Cardiac muscle cell (in vitro differentiated cells and primary cell): ENCODE measurements at places on chromosomes 16 and 17.

DNA sequence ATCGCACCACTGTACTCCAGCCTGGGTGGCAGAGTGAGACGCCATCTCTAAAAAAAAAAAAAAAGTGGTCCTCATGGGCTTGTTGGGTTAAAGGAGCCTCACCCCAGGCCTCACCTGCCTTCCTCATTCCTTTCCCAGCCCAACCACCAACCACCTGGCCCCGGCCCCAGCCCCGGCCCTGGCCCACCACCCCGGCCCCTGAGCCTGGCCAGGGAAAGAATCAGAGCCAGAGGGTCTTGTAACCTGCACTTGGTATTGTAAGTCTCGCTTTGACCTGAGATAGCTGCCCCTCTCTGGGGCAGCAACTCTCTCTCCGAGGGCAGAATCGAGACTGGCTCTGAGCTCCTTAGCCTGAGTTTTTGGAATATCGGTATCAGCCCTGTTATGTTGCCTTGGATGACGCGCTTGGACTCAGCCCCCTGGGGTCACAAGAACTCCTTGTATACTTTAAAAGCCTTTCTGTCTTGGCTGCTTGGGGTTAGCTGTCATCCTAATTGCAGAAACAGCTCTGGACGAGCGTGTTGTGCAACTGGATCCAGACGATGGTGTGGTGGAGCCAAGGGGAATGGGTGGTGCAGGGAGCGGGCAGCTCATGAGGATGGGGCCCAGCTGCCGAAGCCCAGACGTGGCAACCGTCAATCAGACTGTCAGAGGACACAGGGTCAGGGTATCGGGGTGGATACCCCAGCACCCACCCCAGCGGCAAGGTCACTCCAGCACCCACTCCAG lies 14.6 kb downstream of the SMTNL2 start:
- peak; percentile 94 for DNase-seq

GRCh38 chr17:7929158-7930023 lies at the start of gene KCNAB3:
KCNAB3 (minus strand) TSS chr17:7929856; CDS start chr17:7929435, 421 bp downstream.
- DNase-seq = peak; percentile 87

GRCh38 chr17:50059759-50060273 lies 3.9 kb downstream of the ITGA3 start:
- peak; percentile 48 for DNase-seq

GRCh38 chr16:86034421-86034919 lies 135.5 kb downstream of the IRF8 start:
- no peak for DNase-seq

- peak; percentile 21 for DNase-seq
These were observed 322.1 kb downstream of the MAP2K4 start for GRCh38 chr17:12342609-12343435.

DNA sequence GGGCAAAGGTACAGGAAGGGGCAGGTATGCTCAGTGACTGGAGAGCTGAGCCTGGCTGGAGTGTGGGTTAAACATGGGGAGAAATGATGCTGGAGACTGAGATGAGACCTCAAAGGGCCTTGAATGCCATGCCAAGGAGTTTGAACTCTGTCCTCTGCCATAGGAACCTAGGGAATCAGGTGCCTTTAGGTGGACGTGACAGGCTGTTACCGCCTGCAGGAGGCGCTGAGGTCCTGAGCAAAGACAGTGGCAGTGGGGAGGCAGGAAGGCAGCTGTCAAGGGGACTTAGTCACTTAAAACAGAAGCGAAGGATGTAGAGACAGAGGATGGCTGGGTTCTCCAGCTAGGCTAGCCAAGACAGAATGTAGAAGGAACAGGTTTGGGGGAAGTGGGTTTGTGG lies 9.1 kb downstream of the PSMB3 start:
- DNase-seq = peak; percentile 36

DNA sequence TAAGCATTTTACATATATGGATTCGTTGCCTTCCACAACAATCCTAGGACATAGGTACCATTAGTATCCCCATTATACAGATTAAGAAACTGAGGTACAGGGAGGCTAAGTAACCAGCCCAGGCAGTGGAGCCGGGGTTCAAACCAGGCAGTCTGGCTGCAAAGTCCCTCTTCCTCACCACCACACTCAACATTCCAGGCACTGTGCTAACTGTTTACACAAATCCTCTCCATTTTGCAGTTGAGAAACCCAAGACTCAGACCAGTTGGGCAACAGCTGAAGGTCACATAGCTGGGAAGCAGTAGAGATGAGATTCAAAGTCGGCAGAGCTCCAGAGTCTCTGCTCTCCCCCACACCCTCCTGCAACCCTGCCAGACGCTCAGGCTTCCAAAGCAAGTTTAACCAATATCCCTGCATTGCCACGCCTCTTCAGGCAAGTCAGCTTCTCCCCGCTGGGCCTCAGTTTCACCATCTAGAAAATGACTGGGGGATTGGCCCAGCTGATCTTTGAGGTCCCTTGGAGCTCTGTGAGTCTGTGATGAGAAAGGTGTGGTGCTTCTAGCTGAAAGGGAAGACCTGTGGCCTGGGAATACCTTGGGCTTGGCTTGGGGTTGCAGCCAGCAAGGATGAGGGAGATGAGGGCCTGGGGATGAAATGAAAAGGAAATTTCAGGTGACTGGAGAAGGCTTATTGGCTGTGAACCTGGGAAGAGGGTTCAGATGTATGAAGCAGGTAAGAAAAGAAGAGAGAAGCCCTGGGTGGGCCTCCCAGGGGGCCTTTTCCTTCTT lies 14.0 kb downstream of the CCR7 start:
- DNase-seq = no peak

GRCh38 chr17:80361495-80362220 lies 53.3 kb upstream of the ENDOV start:
- peak; percentile 35 for DNase-seq

DNA sequence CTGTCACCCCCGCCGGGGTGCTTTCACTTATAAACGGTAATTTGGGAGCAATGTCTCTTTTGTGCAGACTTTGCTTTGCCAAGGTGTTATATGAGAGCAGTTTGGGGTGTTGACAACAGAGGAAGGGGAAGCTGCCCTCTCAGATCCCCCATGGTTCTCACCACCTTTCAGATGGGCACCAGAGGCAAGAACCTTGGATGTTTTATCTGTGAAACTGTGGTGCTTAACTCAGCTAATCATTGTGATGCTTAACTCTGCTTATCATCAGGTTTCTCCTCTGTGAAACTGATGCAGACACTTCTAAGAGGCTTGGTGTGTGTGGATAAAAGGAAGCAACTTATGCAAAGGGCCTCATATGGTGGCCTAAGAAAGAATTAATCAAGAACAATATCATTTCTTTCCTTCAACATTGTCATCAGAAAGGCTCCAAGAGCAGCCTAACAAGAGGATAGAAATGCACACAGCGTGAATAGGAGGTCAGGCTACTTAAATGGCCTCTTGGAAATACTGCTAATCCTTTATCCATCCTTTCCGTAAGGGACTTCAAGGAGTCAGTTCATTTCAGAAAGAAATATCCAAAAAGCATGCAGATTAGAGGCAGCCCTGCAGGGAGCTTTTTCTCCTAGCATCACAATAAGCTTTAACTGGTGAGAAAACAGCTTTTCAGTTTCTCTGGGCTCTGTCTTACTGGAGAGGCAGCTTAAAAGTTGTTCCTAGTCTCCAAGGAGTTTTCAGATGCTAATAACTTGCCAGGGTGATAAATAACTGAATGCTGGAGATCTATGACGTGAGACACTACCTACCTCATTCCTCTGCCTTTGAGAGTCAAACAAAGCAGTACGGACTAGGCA lies 55.1 kb upstream of the CLEC3A start:
- DNase-seq = no peak

DNA sequence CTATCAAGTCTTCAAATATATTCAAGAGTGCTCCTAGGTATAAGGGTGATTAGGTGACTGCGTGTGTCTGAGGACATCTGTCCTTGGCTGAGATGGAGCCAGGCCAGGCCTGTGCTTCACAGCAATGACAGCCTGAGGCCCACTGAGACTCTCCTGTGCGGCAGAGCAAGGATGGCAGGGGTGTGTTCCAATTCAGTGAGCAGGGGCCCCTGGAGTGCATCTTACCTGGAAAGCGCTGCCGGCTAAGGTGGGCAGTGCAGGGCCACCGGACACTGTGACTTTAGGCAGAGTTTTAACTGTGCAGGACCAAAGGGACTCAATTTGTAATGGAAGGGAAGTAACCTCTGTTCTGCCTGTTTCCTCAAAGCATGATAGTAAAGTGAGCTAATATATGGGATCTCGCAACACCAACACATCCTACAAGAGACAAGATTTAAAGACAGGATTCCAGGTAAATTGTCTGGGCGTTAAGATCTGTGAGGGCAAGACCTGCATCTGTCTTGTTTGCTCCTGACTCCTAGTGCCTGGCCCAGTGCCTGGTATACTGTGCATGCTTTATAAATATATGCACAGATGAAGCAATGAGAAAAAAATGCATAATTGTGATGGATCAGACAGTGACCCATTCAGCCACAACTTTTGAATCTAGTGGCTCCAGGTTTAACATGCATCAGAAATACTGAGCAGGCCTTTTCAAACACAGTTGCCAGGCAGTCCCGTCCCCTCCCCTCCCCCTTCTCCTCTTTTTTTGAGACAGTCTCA lies 86.7 kb downstream of the MRC2 start:
- no peak for DNase-seq

DNA sequence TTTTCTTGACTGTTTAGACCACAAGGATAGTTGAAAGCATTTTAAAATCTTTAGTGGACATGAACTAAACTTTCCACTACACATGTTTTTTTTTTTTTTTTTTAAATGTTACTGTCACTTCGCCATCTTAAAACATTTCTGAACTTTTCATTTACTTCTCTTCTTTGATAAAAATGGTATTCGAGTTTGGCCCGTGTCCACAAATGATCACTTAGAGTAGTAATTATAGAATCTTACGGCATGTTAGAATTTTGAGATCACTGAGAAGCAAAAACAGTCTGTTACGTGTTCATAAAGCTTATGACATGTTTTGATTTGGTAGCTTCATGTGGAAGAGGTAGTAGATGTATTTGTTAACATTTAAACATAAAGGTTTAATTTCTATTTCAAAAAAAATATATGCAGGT lies 1.1 kb downstream of the NSRP1 start:
- DNase-seq = no peak

- DNase-seq = no peak
These were observed 25.0 kb upstream of the BCAS3 start for GRCh38 chr17:60652454-60653247.

- DNase-seq = no peak
These were observed 10.6 kb upstream of the SSTR5 start for GRCh38 chr16:1061769-1062505.

- DNase-seq = no peak
These were observed 457.9 kb downstream of the SLC39A11 start for GRCh38 chr17:72634621-72635020.

DNA sequence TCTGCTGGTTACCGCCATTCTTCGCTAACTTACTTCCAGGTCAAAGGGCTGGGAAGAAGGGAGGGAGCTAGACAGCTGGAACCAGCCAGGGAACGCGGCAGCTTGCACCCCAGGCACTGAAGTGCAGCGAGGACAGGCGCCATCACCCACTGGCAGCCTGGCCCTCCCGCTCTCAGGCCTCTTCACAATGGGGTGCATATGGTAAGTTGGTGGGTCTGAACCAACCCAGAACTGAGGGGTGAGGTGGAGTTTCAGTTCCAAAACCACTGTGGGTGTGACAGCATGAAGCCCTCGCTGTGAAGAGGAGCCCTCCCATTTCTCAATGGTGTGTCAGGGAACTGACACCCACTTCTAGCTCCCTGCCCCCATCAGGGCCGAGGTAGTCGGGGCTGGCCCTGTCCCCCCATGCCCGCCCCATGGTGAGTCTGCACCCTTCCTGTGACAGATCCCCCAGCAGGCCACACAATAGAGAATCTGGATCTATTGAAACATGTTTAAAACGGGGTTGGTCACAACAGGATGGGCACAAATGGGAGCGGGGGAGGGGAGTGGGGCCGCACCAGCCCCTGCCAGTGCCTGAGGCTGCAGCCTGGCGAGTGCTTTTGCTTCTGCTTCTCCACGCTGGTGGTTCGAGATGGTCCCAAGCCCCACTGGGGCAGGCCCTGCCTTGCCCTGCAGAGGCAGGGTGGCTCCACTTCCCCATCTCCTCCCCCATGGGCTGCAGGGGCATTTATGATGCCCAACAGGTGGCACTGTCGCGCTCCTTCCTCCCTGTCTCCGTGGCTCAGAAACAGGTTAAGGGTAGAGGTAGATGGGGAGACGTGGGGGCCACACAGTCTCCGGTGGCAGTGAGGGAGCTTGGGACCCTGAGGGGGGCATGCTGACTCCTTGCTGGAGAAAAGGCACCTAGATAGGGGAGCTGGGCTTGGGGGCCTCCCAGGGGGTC lies 2.3 kb downstream of the LIMD2 start:
- peak; percentile 40 for DNase-seq

DNA sequence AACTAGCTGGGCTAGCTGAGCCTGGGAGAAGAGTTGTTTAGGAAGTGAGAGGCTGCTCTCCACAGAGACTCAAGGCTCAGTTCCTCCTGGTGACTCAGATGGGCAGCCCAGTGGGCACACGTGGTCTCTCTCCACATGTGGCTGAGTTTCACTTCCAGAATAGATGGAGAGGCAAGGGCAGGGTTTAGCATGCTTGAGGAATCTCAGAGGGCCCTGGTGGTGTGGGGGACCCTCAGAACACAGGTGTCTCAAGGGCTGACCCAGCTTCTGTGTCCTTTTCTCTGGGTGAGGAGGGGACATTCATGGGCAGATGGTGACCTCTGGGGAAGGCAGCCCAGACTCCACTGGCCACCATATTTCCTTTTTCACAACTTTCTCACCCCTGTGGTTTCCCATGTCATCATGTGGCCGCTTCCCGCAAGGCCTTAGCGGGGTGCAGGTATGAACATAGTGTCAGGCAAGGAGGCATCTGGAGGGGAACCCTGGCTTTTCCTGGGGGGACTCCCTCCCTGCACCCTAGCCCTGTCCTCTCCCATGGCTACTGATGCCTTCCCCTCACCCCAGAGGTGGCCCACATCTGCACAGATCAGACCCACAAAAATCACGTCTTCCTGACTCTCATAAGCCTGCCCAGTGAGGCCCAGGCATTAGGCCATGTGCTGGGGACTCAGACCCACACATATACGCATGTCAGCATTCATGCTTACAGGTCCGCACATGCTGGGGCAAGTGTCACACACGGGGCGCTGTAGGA lies 3.3 kb downstream of the GRN start:
- DNase-seq = no peak

DNA sequence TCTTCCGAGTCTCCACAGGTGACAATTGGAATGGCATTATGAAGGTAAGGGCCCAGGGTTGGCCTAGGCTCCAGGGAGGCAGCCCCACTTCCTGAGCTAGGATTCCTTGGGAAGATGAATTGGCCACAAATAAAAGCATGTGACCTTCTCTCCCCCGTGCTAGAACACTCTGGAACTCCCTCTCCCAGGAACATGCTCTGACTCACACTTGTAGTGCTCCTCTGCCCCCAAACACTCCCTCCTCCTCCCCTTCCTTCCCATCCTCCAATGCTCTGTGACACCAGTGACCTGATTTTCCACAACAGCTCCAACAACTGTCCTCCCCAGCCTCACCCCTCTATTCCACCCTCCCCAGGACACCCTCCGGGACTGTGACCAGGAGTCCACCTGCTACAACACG lies 16.4 kb upstream of the ABCC3 start:
- DNase-seq = no peak
